ENCODE measurements at places on chromosomes 16 and 17.

- no peak for DNase-seq
These were observed 48.7 kb upstream of the GSE1 start for GRCh38 chr16:85564277-85565051.

GRCh38 chr17:60863892-60864707 lies 186.4 kb downstream of the BCAS3 start:
- no peak for DNase-seq

- DNase-seq = no peak
These were observed 35.1 kb downstream of the SLC6A2 start for GRCh38 chr16:55690841-55691240.

DNA sequence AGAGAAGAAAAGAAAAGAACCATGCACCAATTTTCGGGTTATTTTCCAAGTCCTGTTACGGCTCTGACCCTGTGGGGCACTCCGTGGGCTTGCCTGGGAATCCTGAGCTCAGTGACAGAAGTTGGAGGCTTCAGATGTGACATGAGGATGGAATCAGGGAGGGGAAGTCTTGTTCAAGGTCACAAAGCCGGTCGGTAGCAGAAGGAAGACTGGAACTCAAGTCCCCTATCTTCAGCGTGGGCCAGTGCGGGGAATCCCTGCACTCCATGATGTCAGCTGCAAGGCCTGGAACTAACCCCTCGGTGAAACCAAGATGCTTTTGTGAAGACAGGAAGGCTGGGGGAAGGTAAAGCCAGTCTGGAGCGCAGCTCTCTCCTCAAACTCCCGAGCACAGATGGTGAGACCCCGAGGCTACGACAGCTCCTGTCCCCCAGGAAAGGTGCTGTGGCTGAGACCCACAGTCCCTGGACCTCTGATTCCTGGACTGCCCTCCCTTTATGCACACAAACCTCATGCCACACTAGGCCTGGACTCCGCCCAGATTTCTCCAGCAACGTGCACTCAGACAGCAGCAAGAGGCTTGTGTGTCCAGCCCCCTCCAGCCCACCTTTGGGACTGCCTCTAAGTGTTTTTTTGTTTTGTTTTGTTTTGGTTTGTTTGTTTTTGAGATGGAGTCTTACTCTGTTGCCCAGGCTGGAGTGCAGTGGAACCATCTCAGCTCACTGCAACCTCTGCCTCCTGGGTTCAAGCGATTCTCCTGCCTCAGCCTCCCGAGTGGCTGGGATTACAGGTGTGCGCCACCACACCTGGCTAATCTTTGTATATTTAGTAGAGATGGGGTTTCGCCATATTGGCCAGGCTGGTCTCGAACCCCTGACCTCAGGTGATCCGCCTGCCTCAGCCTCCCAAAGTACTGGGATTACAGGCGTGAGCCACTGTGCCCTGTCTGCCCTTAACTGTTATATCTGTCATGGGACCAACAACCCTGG lies 5.5 kb upstream of the IL27 start:
- DNase-seq = no peak

DNA sequence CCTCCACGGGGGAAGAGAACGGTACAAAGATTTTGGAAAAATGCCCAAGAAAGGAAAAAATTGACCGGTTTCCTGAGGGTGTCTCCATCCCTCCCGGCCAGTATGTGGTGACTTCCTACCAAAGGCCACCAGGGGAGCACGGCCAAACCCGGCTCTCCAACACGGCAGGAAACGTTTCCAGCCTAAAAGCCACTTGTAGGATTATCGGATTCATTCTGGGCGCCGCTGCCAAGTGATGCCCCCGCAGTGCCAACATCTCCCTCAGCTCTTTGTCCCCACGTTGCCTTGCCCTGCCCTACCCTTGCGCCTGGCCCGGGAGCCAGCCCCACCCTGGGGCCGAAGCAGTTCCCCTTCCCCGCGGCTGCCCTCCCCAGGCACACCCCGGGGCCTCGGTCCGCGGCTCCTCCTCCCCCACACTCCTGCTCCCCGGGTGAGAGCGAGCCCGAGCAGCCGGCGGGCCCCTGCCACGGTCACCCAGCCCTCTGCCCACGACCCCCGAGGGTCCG lies 688 bp downstream of the CRK start:
- DNase-seq = peak; percentile 88

- DNase-seq = no peak
These were observed 18.4 kb downstream of the HSD11B2 start for GRCh38 chr16:67449336-67449735.

GRCh38 chr17:44350733-44351226 lies 5.7 kb downstream of the GRN start:
- peak; percentile 93 for DNase-seq

DNA sequence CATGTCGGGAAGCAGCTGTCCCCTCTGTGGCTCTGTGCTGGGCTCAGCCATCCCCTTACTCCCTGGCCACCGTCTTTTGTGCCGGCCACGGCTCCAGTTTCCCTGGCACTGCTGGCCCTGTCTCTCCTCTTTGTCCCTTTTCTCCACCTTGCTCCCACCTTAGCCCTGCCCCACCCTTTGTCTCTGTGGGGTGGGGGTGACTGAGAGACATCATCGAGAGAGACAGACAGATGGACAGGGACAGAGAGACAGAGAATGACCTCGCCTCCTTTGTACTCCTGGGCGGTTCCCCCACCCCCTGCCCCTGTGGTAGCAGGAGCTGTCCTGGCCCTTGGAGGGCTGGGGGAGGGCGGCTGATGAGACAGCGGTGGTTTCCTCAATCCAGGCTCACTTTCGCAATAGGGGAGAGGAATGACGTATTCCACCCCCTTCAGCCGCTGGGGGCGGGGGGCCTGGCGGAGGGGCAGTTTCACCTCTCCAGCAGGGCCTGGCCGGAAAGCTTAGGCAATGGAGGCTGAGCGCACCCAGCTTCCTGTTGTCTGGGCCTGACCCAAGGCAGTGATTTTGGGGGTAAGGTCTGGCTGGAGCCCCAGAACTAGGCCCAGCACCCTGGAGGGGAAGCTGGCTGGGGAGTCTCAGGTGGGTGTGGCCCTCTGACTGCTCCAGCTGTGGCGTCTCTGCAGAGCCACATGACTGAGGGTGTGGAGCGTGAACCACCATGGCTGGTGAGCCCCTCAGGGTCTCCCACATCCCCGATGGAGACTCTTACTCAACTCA lies 7.3 kb downstream of the FMNL1 start:
- DNase-seq = peak; percentile 85

DNA sequence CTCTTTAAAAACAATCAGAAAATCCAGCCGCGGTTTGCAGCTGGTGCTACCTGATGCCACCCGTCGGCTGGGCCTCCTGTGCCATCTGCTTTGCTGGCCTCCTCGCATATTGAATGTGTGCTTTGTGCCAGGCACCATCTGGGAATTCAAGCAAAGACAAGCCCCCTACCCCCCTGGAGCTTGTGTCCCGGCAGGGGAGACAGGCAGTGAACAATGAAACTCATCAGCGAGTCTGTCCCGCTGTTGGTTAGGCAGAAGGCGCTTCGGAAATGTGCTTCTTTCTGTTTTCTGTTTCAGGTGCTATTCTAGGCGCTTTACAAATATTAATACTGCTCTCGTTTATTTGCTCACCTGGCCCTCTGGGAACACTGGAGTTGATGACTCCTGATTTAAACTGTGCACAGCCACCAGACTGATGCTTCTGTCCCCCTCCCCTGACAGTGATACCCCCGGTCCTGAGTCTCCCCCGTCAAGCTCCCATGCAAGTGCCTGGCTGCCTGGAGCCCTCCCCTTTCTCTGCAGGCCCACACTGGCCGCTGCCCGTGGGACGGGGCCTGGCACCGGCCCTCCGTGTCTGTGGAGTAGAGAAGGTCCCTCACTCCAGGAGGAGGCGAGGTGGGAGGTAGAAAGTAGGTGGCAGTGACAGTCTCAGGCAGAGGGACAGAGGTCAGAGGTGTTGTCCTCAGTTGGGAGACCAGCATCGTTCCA lies 126.1 kb upstream of the PLCG2 start:
- DNase-seq = no peak

- DNase-seq = no peak
These were observed 151.6 kb downstream of the PHKB start for GRCh38 chr16:47612711-47613110.

- DNase-seq = no peak
These were observed 885.8 kb downstream of the KCNJ2 start for GRCh38 chr17:71055128-71055527.

DNA sequence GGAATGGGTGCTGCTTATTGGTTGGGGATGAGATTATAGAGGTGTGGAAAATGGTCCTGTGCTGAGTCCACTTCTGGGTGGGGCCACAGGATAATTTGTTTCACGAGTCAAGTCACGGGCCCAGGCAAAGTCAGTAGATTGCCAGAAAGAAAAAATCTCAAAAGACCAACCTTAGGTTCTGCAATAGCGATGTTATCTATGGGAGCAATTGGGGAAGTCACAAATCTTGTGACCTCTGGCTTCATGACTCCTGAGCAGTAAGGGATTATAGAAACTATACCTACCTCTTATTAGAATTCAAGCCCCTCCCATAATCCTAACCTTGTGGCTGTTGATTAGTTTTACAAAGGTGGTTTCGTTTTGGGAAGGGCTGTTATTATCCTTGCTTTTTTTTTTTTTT lies 31.4 kb downstream of the WWP2 start:
- no peak for DNase-seq

DNA sequence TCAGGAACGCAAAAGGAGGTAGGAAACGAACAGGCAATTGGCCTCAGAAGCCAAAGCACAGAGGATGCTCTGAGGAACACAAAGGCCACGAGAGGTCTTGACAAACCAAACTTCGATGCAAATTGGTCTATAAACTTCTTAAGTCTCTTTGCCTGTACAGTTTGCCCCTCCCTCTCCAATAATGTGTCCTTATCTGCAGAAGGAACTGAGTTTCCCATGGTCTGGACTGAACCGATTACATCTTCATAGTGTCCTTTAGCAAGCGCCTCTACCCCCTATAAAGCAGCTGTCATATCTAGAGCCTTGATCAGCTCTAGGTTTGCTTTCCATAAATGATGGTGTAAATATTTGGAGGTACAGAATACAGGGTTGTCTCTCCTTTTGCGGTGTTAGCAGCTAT lies 3.1 kb upstream of the CDRT4 start:
- DNase-seq = peak; percentile 71

DNA sequence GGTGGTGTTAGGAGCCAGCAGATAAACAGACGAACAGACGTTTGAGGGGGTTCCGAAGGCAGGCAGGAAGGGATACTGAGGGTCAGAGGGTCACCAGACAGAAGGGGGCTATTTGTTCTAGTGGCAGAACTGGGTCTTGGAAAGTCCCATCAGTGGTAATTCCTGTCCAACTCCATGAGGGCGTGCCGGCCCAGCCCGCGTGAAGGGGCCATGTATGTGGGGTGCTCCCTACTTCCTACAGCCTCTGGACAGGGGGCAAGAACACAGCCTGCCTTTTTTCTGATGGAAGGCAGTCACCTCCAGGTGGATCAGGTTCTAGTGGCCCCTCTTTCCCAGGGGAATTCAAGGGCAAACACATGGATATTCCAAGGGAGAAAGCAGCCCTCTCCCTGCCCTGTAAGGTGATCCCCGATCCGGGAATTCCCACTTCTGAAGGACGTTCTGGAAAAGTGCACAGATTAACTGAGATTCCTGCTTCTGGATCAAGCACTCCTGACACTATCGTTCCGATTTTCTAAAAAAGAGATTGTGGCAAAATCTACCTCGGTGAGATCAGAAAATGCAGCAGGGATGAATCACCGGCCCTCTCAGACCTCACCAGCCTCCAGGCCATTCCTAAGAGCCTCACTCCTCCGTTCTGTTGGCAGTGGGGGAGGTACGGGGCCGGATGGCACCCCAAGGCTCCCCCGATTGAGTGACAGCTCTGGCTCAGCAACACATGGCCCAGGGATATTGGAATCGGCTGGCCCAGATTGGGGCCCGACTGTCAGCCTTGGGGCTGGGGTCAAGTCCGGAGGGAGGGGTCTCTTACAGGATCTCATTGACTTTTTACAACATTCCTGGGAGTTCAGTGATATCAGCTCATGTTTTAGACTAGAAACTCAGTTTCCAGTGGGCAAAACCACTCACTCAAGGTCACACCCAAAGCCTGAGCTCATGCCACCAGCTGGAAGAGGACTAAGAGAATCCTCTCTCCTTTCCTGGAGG lies 12.4 kb downstream of the STX1B start:
- DNase-seq = peak; percentile 84

- peak; percentile 54 for DNase-seq
These were observed 223.0 kb downstream of the GSG1L start for GRCh38 chr16:27840311-27841060.

GRCh38 chr16:85140455-85141012 lies 28.3 kb upstream of the CIBAR2 start:
- no peak for DNase-seq

- no peak for DNase-seq
These were observed 1860.3 kb downstream of the TP53TG3F start for GRCh38 chr16:35319536-35320192.

GRCh38 chr16:52383640-52384292 lies 163.2 kb downstream of the TOX3 start:
- DNase-seq = no peak

GRCh38 chr16:24713379-24713778 lies 16.1 kb upstream of the TNRC6A start:
- no peak for DNase-seq

DNA sequence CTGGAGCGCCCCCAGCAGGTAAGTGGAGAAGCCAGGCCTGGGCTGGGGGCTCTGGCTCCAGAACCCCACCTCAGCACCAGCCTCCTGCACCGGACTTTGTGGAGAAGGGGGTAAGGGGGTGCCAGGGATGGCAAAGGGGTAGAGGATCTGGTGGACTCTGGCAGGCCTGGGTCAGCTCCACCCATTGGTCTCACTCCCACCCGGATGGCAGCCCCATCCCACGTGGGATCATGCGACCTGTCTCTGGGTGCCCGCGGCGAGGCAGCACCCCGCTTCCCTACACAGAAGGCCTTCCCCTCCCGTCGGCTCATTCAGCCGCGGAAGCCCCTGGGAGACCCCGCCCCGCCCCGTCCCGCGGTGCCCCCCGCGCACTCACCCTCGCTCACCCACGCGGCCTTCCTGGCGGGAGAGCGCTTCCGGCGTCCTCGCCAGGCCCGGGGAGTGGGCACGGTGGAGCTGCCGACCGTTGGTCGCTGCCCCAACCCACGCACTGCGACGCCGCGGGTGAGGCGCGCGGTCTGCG lies 498 bp upstream of the PLEKHG4 start:
- no peak for DNase-seq

- no peak for DNase-seq
These were observed 15.5 kb downstream of the AXIN2 start for GRCh38 chr17:65545705-65546523.

GRCh38 chr17:14712611-14713021 lies 411.7 kb downstream of the HS3ST3B1 start:
- no peak for DNase-seq

Data from islet precursor cell (in vitro differentiated cells).